ENCODE measurements at places on chromosomes 3 and 15.

DNA sequence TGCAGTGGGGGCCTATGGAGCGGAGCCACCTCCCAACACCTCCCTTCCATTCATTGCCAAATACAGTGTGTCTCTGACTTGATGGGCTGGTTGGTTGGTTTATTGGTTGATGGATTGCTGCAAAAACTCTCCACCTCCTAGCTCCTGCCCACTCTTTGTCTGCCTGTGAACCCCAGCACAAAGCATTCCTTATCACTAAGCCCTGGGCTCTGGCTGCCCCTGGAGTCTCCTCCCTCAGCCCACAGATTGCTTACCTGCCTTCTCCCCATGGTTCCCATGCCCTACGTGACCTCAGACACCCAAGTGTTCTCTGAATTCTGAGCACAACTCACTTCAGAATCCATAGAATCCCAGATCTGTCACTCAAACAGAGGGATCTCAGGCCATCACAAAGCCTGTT lies 139.1 kb upstream of the TPM1 start:
- DNase-seq: no peak

DNA sequence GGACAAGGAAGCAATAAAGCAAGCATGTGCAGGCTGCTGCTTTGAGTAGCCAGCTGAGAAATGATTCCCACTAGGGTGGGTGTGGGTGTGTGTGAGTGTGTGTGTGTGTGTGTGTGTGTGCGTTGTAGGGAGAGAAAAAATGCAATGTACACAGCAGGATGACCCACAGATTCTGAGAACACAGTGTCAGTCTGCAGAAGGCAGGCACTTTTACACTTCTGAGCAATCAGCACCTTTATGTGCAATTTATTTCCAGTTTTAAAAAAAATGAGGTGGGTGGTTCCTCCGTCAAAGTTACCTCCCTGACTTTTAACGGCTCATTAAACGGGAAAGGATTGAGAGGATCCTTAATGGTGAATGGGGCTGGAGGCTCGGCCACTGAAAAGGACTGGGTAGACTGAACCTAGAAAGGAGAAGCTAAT lies 38.5 kb upstream of the LIPC start:
- DNase-seq: no peak

GRCh38 chr15:77659350-77660321 lies 26.9 kb upstream of the LINGO1 start:
- no peak for DNase-seq

DNA sequence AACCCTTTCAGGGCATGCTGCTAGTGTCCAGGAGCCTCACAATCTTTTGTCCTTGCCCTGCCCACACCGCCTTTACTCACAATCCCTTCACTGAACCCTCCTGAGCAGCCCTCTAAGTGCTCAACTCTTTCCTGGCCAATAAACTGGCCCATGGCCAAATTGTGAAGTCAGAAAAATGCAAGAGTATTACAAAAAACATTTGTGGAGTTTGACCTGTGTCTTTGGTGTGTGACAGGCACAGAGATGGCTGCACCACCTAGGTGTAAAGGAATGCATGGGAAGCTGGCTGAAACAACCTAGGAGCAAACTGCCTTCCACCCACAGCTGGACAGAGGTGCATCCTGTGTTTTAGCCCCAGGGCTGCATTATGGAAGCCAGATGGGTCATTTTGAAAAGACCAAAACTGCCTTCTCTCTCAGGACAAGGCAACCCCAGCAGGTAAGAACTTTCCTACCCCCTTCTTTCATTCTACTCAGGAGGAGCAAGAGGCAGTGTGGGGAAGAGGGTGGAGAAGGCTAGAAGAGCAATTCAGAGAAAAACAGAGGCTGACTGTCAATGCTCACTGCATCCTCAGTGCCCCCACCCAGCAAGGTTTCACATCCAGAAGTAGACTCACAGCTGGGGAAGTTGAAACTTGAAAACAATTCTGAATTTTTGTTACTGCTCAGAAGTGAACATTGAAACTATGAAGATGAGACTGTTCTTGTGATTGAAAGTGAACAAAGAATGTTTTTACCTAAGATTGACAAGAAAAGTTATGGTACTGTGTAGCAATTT lies 78.6 kb downstream of the TRIM42 start:
- no peak for DNase-seq

DNA sequence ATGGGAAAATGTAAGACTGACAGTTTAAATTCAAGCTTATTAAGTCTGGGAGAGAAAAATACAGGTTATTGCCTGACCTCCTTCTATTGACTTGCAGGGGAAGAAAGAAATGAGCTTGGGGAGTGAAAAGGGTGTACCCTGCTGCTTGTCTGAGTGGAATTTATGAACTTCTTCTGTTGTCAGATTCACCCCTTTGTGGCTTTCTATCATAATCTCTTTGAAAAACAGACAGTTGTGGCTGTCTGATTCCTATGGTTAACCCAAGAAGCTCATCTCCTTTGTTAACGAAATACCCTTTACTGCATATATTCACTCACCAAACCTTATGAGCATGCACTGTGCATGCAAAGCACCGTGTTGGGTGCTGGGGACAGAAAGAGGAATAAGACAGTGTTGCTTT lies 22.5 kb downstream of the GPD1L start:
- no peak for DNase-seq

All from stimulated activated CD8-positive, alpha-beta memory T cell treated with anti-CD3 and anti-CD28 coated beads, Interleukin-4, amount 100 ng/mL, for 4 hours (primary cell).